Right atrium auricular region (tissue), 2 donors: ENCODE measurements at places on chromosomes 7 and 10. TPM values are rescaled to one million over a fixed set of nuclear protein-coding genes. Genes with fewer than 3 reads are reported as not detected.

DNA sequence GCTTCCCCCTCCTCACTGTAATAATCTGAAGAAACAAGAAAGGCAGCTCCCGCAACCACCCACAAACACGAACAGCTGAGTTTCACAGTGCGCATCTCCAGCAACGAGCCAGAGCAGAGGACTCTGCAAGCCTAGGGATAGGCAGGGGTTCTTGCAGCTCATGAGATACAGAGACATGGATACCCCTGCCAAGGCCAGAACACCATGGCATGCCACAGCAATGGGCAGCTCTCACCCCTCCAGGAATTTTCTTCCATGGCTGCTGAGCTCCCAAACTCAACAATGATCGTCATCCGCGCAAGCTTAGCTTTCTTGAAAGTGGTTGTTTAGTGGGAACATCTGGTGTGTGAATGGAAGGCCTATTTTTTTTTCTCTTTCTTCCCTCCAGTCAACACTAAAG is 637.3 kb downstream of the SORCS3 start:
- DNase-seq: no peak

- DNase-seq: no peak
Observed at GRCh38 chr7:101913851-101914250, 96.4 kb downstream of the CUX1 start.

GRCh38 chr7:114141415-114141814 is 222.6 kb upstream of the PPP1R3A start:
- no peak for DNase-seq

DNA sequence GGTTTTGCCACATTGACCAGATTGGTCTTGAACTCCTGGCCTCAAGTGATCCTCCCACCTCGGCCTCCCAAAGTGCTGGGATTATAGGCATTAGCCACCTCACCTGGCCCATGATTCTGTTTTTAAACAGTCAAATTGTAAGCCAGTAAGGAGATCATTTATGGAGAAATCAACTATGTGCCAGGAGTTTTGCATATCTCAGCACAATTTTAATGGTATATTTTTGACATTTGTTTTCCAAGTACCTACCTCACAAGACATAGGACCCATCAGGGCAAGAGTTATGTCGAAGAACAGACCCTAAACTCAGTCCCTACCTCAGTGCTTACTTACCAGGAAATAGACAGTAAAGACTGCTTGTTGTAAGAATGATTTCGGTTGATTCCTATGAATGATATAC is 173.3 kb upstream of the TNS3 start:
- no peak for DNase-seq

DNA sequence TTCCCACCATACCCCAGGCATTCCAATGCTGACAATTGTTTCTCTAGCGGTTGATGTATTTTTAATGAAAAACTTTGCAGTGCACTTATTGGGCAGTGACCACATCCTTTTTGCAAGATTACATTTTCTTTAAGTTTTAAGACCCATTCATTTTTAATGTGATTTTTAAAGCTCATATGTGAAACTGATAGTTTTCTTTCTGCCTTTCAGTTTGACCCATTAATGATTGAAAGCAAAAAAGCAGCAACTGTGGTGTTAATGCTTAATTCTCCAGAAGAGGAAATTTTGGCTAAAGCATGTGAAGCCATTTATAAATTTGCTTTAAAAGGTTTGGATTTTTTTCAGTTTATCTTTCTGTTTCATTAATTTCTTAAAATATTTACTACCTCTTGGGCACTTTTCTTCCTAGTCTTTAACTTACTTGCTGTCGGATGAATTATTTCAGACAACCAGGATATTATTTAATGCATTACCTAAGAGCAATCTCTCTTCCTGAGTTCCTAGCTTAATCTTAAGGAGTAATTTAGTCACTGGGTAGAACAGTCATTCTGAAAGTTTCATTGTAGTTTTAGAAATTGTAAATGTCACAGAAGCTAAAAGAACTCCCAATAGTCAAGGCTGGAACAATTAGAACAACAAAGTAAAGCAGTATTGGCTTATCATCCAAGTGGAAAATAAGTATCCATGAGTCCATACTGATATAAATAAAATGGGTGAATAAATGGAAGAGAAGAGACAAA is 18.3 kb downstream of the ARMC3 start:
- no peak for DNase-seq

DNA sequence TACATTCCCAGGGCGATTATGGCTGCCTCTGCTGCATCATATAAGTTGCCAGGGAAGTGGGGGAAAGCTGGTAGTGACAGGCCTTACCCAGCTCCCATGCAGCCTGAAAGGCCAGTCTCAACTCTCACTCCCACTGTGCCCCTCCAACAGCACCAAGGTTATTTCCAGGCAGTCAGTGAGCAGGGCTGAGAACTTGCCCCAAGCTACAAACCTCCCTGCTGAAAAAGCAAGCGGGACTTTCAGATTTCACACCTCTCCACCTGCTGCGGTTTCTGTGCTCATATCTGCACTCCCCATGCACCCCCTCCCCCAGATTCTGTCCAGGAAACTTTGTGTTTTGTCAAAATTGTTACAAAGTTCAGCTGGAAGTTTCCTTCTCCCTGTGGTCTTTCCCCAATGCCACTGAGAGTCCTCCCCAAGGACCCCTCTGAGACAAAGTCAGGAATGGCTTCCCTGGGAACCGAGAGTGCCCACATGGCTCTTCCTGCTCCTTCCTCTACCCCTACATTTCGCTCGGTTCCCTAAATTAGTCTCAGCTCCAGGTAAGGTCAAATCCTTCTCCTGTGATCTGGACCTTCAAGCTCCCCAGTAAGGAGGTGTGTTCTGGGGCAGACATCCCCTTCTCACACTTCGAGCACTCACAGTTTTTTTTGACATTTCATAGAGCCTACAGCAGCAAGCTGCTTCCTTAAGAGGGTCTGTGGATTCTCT is 25.3 kb upstream of the WNT2 start:
- DNase-seq: no peak

GRCh38 chr10:82313401-82313800 is 438.4 kb downstream of the NRG3 start:
- DNase-seq: no peak

- no peak for DNase-seq
Observed at GRCh38 chr7:98469088-98469487, 68.2 kb upstream of the BAIAP2L1 start.

DNA sequence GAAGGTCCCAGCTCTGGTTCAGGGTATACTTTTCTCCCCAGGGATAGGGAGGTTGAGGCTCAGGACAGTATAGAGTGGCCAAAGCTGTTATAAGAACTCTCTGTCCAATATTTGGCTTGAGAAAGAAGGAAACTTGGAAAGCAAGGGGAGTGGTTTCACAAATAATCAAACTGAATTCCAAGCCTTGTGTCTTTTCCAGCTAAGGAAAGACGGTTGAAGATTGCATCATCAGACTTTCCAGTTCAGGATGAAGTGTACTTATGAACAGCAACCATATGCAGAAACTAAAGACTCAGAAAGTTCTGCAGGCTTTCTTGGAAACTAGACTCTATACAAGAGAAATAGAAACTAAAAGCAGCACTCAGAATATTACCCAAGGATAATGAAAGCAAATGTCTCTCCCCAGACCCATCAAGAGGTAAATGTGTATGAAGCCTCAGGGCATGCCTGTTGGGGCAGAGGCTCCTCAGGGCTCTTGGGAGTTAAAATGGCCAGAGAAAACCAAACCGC is 46.4 kb downstream of the RAMP3 start:
- no peak for DNase-seq

GRCh38 chr7:31899356-31899927 is 170.8 kb downstream of the PDE1C start:
- no peak for DNase-seq

GRCh38 chr7:150992833-150993302 is 2.1 kb downstream of the NOS3 start:
- no peak for DNase-seq

GRCh38 chr7:106808967-106809635 is 56.0 kb upstream of the PIK3CG start:
- DNase-seq: no peak

GRCh38 chr7:133052401-133052756 is 29.5 kb downstream of the CHCHD3 start:
- DNase-seq: no peak

- DNase-seq: no peak
Observed at GRCh38 chr7:135161669-135162068, 8.8 kb downstream of the CYREN start.

GRCh38 chr7:43501870-43502269 is 81.0 kb upstream of the STK17A start:
- DNase-seq: no peak

GRCh38 chr7:92809397-92809759 is 27.0 kb downstream of the CDK6 start:
- no peak for DNase-seq

DNA sequence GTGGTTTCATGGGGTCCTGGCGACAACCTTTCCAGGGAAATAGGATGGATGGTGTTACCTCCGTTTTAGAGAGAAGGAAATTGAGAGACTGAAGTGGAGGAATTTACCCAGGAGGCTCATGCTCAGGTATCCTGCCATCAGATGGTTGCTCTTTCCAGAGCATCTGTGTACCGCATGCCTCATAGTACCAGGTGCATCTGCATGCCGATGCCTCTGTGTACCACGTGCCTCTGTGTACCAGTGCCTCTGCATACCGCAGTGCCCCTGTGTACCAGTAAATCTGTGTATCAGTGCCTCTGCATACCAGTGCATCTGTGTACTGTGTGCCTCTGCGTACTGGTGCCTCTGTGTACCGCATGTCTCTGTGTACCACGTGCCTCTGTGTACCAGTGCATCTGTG is 3.2 kb downstream of the VWA2 start:
- DNase-seq: no peak

The TMEM184A gene
- total RNA-seq: 0.28 TPM

The CYP2E1 gene
- 2.9 TPM for total RNA-seq

The TUBAL3 gene
- total RNA-seq: 1.7 TPM

The BMPER gene
- total RNA-seq: 3.8 TPM

The PTPRE gene
- 11.3 TPM for total RNA-seq

The DLX6 gene
- not detected for total RNA-seq

The PPIA gene
- total RNA-seq: 834 TPM

The MBL2 gene
- total RNA-seq: not detected

The DCLRE1A gene
- total RNA-seq: 4.9 TPM

The SUN3 gene
- total RNA-seq: not detected
